ENCODE measurements at places on chromosomes 5 and 9.

GRCh38 chr5:121251954-121252353 is 599.7 kb upstream of the FTMT start:
- DNase-seq = no peak

DNA sequence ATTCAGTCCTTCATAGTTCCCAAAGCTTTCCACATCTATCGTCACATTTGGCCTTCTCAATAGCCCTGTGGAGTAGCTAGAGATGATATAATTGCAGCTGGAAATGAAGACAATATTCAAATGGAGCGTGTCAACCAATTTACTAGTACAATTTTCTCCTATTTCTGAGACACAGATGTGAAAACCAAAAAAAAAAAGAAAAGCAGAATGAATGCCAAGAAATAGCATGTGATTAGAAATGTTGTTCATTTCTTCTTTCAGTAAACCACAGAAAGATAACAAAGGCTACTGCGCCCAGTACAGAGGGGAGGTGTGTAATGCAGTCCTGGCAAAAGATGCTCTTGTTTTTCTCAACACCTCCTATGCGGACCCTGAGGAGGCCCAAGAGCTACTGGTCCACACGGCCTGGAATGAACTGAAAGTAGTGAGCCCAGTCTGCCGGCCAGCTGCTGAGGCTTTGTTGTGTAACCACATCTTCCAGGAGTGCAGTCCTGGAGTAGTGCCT is 99.0 kb downstream of the MUSK start:
- no peak for DNase-seq

- no peak for DNase-seq
Observed at GRCh38 chr5:122478741-122479442, 166.9 kb downstream of the SNCAIP start.

DNA sequence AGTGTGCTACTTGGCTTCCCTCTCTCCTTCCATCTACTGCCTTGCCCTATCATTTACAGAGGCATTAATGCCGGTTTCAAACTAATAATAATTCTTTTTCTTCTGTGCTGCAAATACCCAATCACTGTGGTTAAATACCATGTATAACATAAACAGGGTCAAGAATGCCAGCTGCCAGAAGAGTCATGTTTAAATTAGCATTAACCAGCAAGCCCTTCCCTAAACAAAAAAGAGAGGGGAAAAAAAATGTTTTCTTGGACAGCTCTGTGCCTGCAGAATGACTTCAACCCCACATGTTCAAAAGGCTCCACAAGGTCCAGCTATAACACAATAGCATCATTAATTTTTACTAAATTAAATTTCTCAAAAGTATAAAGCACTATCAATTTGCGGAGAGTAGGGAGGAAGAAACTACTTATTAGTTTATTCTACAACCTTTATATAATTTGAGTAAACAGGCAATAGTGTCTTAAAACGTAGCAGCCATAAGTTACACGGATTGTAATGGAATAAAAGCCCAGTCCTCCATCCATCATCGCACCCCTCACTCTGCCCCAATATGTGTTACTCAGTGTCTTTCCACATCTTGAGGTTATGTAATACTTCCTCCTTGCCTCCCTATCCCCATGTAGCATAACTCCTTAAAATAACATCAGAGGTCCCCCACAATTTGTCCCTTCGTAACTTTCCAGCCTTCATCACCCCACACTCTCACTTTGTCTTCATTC is 3.9 kb downstream of the LPAR1 start:
- peak; percentile 27 for DNase-seq

GRCh38 chr5:128305341-128305740 is 221.8 kb downstream of the SLC12A2 start:
- no peak for DNase-seq

GRCh38 chr5:115735108-115735998 is 81.1 kb downstream of the CDO1 start:
- no peak for DNase-seq

DNA sequence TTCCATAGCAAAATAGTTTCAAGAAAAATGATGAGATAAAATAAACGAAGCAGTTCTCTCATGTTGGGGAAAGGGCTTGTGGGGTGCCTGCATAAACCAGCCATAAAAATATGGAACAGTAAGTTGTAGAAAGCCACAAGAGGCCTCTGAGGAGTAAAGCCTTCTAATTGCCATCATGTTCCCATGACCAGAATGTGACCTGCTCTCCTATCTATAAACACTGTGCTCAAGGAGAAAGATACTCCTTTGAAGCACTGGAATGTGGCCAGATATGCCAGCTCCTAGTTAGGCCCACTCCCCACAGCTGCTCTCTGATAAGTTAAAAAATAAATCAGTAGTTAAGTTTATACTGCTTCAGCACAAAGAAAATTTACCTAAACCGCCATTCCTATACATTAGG is 65.8 kb downstream of the SETX start:
- DNase-seq = no peak

DNA sequence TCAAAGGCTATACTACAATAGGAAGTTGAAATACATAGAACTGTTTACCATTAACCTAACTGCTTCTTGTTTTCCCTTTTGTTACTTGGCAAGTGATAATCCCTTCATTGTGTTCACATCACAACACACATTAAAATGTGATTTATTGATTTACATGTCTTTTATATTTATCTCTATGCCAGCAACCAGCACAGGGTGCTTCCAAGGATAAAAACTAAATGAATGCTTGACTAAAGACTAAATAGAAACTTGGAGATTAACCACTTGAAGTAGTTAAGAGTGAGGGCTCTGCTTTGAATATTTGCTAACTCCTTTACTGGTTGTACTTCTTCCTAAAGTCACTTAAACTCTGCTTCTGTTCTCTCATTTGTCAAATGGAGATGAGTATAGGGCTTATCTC is 1730.6 kb downstream of the EFNA5 start:
- DNase-seq = no peak

GRCh38 chr5:82045554-82046275 is 73.9 kb downstream of the ATG10 start:
- no peak for DNase-seq

GRCh38 chr5:97728920-97729319 is 545.9 kb upstream of the RIOK2 start:
- no peak for DNase-seq

DNA sequence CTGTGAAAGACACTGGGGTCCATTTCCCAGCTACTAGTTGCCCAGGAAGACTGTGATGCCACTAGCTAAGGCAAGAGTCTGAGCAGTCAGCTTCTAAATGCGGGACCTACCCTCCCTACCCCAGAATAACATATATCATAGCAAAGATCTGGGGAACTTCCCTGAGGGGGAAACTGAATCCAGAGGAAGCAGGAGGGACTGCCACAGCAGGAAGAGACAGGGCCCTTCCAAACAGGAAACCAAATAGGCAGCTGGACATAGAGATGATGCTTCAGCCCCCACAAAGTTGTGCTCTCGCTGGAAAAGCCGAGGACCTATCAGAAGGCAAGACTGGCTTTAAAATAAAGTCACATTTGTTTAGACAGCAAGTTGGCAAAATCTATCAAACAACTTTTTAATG is 51.1 kb downstream of the KLHL3 start:
- DNase-seq = no peak

- no peak for DNase-seq
Observed at GRCh38 chr5:32711362-32711680, 200 bp downstream of the NPR3 start.

- no peak for DNase-seq
Observed at GRCh38 chr9:90070056-90070455, 465.2 kb downstream of the GADD45G start.

DNA sequence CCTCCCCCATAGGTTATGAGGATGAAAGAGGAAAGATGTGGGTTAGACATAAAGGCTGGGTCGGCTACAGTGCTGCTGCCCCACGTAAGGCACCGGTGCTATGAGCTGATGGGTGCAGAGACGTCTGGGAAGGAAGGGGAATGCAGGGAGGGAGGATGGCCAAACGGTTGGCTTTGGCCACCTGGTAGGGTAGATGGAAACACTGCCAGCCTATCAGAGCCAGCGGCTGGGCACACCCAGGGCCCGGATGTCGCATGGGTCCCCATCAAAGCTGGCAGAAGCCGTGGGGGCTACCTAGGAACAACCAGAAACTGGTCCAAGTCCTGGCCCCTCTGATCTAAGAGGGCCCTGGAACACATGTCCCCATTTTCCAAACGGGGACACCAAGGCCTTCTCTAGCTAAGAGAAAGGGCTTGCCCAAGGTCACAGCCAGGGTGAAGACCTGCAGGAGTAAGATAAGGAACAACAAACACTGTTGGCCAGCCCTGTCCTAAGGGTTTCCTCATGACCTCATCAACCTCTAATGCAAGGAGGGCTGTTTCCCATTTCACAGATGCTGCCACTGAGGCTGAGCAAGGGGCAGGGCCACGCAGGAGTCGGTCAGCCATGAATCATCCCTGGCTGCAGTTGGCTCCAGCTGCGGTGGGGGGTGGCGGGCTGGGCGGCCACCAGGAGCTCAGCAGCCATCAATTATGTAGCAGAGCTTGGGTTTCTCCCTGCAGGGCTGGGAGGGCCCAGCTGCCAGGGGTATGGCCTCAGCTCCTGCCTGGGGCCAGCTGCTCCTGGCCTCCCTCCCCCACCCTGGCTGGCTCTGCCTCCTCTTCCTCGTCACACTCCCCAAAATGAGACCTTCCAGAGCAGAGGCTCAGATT is 4.9 kb downstream of the SH3GLB2 start:
- no peak for DNase-seq

DNA sequence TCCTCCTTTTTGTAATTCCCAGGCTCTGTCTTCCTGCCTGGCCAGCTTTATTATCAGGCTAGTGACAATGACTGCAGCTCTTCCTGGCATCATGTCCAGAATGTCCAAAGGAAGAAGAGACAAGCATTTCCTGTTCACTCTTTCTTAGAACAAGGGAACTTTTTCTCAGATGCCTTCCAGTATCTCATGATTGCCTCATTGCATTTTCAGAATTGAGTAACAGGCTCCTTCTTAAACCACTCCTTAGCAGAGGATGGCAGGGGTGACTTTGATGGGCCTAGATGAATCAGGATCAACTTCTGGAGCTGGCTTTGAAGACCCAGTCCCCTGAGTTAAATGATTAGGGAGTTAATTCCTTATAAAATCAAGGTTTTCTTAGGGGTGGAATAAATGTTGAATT is 92.9 kb upstream of the RASGRF2 start:
- DNase-seq = no peak

- no peak for DNase-seq
Observed at GRCh38 chr5:64971513-64971912, 202.8 kb downstream of the CWC27 start.

GRCh38 chr5:37933576-37933975 is 93.7 kb upstream of the GDNF start:
- no peak for DNase-seq

DNA sequence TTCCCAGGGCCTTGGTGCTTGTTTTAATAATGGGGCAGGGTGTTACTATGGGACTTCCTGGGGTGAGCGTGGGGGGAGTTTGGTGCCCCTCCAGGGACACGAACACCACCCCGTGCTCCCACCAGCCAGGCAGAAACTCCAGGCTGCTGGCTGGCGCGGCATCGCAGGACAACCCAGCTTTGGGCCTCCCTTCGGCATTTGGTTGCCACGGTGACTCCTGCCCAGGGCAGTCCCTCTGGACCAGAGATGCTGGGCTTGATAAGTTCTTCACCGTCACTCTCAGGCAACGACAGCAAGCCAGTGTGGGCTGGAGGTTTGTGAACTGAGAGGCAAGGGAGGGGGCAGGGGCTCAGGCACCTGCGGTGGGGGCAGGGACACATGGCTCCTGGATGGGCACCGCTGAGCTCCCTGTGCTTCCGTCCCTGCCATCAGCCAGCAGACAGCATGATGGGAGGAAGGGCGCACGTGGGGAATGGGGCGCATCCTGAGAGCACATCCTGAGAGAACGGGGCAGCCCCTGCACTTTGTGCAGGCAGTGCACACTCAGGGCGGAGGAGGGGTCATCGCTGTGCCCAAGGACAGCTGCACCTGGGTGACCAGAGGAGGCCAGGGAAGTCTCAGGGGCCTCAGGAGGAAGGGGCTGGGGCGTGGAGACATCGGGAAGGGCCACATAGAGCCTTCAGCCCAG is 116.4 kb downstream of the RXRA start:
- peak; percentile 64 for DNase-seq

DNA sequence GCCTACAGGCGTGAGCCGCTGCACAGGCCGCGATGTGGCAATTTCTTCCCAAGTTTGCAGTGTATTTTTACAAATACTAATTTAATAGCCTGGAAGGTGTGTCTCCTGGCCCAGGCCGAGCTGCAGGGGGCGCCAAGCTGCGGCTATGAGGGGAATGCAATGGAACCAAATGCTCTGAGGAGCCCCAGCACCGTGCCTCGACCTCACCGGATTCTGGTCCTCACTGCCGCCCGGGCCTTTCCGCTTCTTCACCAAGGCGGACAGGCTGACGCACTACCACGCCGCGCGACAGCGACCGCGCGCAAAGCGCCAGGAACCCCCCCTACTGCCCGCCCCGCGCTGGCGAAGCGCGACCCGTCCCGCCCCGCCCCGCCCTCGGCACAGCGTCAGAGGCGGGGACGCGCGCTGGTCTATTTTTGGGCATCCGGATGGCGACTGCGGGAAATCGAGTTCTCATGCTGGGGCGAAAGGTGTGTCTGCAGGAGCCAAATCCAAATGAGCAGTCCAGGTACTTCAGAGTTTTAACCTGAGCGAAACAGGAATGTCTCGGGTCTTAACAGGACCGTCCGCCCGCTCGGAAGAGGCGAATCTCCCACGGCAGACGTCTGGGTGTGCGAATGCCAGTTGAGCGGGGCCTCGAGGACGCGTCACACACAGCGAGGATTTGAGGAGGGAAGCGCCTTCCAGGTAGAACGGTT is 31.7 kb upstream of the PRXL2C start:
- DNase-seq = no peak

Data from NB4 (cell line).